ENCODE measurements at places on chromosomes 13 and 19. TPM values are rescaled to one million over a fixed set of nuclear protein-coding genes. Genes with fewer than 3 reads are reported as not detected.
A peak's percentile ranks its signal among the peaks of the same experiment; 100 is the strongest.

The PDE4C gene
- 0.10 TPM for total RNA-seq

The APLP1 gene
- total RNA-seq, result 2.4 TPM

DNA sequence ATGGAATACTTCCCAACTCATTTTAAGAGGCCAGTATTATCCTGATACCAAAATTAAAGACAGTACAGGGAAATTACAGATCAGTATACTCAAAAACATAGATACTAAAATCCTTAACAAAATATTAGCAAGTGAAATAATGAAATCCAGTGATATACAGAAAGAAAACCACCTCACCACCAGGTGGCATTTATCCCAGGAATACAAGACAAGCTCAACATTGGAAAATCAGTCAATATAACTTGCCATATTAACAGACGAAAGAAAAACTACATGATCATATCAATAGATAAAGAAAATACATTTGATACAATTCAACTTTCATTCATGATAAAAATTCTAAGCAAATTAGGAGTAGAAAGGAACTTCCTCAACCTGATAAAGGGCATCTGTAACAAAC lies 6.7 kb upstream of the GNA15 start:
- H3K27ac ChIP-seq, result no peak overlapping the region
- H3K4me3 ChIP-seq, result no peak overlapping the region
- no peaks in the 10 kb centered on the region for H3K36me3 ChIP-seq
- no peak for DNase-seq
- peaks cover 24% of the 10 kb centered on the region for H3K4me1 ChIP-seq
- peaks cover 7% of the 10 kb centered on the region for H3K27me3 ChIP-seq

The TNFSF9 gene
- total RNA-seq, result 6.3 TPM

The TUBGCP3 gene
- 53.9 TPM for total RNA-seq

The ODAD3 gene
- total RNA-seq, result 0.50 TPM

The PSG1 gene
- total RNA-seq, result not detected

GRCh38 chr13:43289470-43290255 lies 266.3 kb downstream of the DNAJC15 start:
- no peak overlapping the region for H3K4me3 ChIP-seq
- no peak for DNase-seq
- H3K36me3 ChIP-seq, result no peaks in the 10 kb centered on the region
- no peaks in the 10 kb centered on the region for H3K4me1 ChIP-seq
- H3K27ac ChIP-seq, result no peak overlapping the region

GRCh38 chr19:32570081-32570785 lies 10.8 kb upstream of the PDCD5 start:
- peaks cover 21% of the 10 kb centered on the region for H3K27me3 ChIP-seq
- peak overlapping the region; percentile 48 for H3K4me3 ChIP-seq
- no peaks in the 10 kb centered on the region for H3K36me3 ChIP-seq
- H3K27ac ChIP-seq, result no peak overlapping the region
- H3K4me1 ChIP-seq, result peaks cover 23% of the 10 kb centered on the region

DNA sequence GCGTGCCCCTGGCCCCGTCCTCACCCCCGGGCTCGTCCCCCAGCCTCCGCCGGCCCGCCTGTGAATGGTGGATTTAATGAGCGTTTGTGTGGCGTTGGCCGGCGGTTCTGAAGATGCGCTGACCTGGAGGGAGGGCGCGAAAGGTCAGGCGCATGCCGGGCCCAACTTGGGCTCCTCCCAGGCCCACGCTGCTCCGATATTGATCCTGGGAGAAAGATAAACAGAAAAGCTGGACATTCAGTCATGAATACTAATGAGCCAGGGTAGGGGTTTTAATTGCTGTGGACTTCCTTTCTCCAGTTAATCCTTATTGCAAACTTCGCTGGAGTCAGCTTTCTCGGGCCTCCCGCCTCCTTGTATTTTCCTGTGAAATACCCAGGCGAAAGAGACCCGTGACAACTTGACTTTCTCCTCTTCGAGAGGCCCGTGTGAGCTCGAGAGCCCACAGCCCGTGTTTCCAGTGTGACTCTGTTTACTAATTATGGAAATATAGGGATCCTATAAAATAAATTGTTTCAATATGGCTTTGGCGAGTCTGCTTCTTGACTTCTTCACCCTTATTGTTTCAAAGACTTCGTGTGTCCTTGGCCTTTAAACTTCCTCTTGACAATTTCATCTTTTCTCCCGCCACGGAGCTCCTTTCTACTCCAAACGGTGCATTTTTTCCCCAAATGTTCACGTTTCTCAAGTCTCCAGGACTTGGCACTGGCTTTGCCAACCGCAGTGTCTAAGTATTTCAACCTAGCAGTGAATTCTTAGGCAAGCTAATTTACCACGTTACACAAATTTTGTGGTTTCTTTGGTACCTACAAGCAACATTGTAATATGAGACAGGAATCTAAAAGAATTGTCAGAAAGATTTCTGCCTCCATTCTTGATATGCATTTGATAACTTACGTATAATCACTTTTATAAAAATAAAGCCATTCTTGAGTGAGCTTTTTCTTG lies 10.5 kb downstream of the ZIC2 start:
- DNase-seq, result no peak
- no peak overlapping the region for H3K4me3 ChIP-seq
- H3K27ac ChIP-seq, result no peak overlapping the region
- peaks cover 6% of the 10 kb centered on the region for H3K36me3 ChIP-seq

- no peak for DNase-seq
- no peaks in the 10 kb centered on the region for H3K36me3 ChIP-seq
- no peak overlapping the region for H3K27ac ChIP-seq
Measured at GRCh38 chr13:90690458-90691080, 656.9 kb upstream of the MIR17HG start.

The SLAIN1 gene
- total RNA-seq, result 24.6 TPM
